GM03348 (cell line): ENCODE measurements at places on chromosomes 16 and 17.
A peak's percentile ranks its signal among the peaks of the same experiment; 100 is the strongest.

GRCh38 chr16:65062736-65063583, 58.9 kb downstream of the CDH11 start:
- DNase-seq = no peak

GRCh38 chr16:75627851-75628250, 4.8 kb upstream of the ADAT1 start:
- DNase-seq = no peak

GRCh38 chr17:27558842-27559505, 72.0 kb upstream of the LGALS9 start:
- DNase-seq = no peak

GRCh38 chr17:9905078-9905415, at the start of gene RCVRN:
Gene RCVRN, minus strand, starts transcription at chr17:9905271. Its CDS starts 91 bp downstream, at chr17:9905180.
- DNase-seq = no peak

DNA sequence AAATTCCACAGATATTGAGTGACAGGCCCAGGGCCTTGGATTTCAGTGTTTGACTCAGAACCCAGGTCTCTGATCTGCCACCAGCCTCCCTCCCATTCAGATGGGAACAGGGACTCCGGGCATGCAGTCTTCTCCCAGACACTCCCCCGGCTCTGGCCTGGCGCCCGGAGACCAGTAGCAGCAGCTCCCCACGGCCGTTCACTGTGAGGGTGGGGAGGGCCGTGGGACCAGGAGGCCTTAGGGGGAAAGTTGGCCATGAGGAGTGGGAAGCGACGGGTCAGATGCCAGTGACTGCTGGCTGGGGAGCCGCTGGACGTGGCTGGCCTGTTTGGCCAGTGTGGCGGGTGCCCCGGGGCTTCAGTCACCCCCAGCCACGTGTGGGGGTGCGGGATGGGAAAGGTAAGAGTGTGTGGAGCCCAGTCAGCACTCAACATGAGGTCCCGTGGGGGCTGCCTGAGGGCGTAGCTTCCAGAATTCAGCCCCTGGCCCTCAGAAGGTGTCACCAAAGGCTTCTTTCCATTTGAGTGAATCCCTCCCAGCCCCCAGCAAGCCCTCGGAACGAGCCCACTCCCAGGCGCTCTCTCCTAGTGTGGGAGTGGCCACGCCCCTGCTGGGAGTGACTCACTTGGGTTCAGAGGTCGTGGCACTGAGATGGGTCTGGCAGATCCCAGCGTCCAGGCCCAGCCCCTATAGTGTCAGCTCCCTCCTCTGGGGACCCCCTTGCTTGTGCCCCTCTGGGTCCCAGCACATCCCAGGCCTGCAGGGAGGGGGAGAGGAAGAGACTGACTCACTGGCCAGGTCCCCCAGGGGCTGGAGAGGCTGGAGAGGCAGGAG, 309.4 kb downstream of the SEC14L1 start:
- DNase-seq = peak; percentile 74

DNA sequence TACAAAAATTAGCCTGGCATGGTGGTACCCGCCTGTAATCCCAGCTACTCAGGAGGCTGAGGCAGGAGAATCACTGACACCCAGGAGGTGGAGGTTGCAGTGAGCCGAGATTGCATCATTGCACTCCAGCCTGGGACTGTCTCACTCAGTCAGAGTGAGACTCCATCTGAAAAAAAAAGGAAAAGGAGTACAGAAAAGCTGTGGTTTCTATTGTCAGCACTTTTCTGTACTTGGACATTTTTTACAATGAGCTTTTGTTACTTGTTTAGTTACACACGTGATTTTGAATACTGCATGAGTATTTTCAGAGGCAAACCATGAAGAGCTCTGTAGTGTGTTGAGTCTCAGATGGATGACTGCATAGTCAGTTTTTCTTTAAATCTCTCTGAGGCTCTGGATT, 26.3 kb downstream of the ZC3H18 start:
- DNase-seq = no peak

DNA sequence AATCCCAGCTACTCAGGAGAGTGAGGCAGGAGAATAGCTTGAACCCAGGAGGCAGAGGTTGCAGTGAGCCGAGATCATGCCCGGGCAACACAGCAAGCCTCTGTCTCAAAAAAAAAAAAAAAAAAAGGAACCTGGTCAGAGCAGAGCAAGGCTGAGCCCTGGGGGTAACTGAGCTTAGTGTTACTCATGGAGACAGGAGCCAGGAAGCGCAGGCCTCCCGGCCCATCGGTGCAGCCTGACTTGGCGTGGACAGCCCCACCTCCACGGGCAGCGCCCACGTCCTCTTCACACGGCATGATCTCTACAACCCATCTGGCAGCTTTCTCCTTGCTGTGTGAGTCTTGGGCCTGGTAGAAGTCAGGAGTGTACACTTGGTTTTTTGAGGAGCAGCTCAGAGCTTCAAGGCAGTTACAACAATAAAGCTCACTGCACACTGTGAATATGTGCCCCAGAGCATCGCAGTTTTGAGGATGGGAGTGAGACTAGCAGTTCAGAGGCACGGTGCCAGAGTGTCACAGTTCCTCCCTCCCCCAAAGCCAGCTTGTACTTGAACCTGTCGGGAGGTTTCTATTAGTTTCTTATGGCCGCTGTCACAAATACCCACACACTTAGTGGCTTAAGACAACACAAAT, 129.9 kb downstream of the RAP1GAP2 start:
- no peak for DNase-seq

- DNase-seq = no peak
Observed at GRCh38 chr17:79883202-79883601, 44.0 kb upstream of the CBX4 start.

DNA sequence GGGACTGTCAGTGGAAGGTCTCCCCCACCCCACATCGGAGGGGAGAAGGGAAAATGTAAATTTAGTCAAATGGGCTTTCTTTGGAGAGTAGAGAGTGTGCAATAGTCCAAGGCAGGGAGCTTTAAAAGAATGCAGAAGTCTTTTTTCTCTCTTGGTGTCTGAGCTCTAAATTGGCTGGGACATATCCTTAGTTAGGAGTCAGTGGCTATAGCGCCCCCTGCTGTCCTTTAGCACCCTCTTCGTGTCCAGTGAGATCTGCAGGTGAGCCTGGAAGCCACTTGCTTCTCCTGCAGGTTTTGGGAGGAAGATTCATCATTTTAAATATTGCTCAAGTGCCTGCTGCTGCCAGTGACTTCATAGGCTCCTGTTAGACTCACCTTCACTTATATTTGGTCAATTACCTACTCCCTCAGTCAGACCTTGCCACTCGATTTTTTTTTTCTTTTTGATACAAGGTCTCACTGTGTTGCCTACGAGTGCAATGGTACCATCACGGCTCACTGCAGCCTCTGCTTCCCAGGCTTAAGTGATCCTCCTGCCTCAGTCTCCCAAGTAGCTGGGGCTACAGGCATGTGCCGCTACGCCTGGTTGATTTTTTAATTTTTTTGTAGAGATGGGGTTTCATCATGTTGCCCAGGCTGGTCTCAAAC, 174.8 kb downstream of the PRKCB start:
- peak; percentile 81 for DNase-seq

DNA sequence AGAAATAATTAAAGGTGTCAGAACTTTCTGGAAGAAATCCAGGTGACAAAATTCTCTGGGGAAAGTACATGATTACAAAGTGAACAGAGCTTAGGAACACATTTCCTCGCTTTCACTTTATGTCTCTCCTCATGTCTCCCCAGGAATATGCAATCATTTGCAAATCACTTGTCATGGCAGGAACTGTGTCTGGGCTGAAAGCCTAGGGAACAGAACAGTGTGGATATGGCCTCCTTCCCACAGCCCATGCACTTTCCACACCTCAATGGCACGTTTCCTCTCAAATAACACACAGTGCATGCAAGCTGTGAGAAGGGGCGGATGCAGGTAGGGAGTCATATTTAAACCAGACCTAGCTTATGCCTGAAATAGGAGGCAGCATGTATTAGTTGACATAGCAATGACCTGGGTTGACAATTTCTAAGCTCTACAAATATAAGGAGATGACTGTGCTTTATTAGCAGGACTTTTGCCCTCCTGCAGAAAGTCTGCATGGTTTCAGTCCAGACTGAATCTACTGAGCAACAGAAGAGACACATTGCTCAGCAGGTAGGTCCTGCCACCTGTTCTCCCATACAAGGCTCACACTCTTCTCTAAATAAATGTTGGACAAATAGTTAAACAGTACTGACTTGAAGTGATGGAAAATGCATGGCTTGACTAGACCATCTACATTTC, 236.0 kb upstream of the ELAC2 start:
- no peak for DNase-seq

DNA sequence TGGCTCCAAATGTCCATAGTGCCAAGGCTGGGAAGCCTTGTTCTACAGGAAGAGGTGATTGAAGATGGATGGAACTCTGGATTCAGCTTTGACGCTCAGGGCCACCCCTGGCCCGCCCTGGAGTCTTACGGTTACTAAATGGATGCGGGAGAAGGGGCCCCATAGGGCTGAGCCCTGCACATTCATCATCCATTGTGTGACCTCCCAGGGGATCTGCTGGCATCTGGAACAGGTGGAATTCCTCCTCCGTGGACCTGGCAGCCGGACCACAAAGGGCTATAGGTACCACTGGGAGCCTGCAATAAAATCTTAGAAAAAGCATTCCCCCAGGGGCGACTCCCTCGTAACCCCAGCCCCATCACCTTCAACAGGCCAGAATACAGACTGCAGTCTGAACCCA, 81.4 kb upstream of the NOL11 start:
- no peak for DNase-seq

DNA sequence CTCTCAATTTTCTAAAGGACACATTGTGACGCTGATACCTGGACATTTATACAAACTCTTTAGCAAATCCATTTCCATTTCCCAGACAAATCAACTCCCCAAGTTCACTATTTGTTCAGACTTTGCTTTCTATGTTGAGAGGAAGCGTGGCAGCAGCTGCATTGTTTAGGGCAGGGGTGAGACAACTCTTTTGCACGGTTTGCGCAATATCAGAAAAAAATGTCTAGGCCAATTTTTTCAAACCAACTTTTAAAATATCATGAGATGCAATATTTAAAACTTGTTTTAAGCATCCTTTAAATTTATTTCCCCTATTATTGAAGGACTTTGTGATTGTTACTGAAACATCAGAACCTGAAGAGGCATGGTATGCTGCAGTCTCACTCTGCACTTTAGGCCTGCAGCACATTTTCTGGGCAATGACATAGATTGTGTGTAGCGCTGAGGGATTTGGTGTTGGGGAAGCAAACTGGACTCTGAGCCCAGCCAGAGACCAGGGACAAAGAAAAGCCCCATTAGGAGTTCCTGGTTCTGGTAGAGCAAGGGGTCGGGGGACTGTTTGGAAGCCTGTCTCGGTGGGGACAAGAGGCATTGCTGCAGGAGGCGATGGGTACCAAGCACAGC, 6.4 kb upstream of the CCDC182 start:
- DNase-seq = no peak

- DNase-seq = no peak
Observed at GRCh38 chr17:17988427-17988945, 15.8 kb downstream of the DRC3 start.
